ENCODE measurements at places on chromosomes 13 and 19.

DNA sequence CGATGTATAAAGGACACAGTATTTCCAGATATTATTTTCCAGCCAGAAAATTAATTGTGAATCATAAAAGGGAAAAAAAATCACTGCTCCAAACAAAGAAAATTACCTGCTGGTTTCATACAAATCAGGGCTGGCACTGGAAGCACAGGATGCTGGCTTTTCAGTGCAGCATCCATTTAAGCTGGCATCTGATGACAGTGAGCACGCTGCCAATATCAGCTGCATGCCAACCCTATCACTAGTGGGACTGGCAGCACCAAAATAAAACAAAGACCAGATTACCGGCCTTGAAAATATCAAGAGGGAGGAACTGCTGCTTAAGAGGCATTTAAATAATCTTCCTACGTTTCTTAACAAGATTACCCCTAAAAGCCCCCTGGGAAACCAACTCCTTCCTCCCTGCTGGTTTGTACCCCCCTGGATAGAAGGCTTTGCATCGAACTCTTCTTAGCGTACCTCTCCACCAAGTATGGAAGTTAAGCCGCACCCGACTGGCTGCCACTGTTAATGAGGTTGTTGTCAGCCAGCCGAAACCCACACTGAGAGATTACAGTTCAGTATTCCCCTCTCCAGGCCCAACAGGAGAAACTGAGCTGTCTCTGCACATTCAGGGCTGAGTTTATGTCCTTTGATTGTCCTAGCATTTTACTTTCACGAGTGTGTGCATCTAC is 257.8 kb downstream of the EFNB2 start:
- DNase-seq, result no peak

- no peak for DNase-seq
Measured at GRCh38 chr19:47433121-47433520, 13.8 kb upstream of the MEIS3 start.

GRCh38 chr13:73177916-73178565 is 119.2 kb downstream of the KLF5 start:
- no peak for DNase-seq

GRCh38 chr13:43157796-43158195 is 134.4 kb downstream of the DNAJC15 start:
- no peak for DNase-seq

DNA sequence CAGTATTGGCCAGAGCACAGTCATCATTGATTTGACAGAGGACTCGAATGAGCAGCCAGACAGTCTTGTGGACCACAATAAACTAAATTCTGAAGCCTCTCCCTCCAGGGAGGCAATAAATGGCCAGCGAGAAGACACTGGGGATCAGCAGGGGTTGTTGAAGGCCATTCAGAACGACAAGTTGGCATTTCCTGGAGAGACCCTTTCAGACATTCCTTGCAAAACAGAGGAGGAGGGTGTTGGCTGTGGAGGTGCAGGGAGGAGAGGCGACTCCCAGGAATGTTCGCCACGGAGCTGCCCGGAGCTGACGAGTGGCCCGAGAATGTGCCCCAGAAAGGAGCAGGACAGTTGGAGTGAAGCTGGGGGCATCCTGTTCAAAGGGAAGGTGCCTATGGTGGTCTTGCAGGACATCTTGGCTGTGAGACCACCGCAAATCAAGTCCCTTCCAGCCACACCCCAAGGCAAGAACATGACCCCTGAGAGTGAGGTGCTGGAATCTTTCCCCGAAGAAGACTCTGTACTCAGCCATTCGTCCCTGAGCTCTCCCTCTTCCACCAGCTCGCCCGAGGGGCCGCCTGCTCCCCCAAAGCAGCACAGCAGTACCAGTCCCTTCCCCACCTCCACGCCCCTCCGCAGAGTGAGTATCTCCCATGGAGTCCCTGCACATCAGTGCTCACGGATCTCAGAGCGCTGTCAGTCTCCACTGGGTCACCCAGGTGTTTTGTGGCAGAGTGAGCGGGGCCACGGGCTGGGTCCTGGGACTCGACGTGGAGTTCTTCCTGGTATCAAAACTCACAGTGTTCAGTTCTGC is 6.9 kb downstream of the CHAF1A start:
- DNase-seq, result no peak

DNA sequence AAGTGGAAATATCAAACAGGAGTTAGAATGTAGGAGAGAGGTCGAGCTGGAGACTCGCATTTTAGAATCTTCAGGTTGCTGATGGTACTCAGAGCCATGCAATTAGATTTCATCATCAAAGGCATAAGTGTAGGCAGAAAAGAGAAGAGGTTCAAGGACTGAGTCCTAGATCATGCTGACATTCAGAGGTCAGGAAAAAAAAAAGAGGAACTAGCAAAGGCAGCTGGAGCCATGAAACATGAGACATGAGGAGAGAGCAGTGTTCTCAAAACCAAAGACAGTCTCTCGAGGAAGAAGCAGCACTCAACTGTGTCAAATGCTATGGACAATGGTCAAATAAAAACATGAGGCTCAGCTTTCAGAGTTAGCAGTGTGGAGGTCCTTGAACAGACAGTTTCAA is 12.4 kb upstream of the TPP2 start:
- no peak for DNase-seq

GRCh38 chr13:98665638-98665995 is 86.9 kb downstream of the SLC15A1 start:
- DNase-seq, result no peak

DNA sequence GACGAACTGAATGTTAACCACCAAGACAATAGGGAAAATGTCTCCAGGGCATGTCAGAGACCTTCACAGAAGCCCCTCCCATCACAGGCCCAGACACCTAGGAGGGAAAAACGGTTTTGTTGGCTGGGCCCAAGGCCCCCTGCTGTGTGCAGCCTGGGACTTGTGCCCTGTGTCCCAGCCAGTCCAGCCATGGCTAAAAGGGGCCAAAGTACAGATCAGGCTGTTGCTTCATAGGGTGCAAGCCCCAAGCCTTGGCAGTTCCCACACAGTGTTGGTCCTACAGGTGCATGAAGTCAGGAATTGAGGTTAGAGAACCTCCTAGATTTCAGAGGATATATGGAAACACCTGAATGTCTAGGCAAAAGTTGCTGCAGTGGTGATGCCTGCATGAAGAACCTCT is 428.7 kb downstream of the SUCLA2 start:
- no peak for DNase-seq

DNA sequence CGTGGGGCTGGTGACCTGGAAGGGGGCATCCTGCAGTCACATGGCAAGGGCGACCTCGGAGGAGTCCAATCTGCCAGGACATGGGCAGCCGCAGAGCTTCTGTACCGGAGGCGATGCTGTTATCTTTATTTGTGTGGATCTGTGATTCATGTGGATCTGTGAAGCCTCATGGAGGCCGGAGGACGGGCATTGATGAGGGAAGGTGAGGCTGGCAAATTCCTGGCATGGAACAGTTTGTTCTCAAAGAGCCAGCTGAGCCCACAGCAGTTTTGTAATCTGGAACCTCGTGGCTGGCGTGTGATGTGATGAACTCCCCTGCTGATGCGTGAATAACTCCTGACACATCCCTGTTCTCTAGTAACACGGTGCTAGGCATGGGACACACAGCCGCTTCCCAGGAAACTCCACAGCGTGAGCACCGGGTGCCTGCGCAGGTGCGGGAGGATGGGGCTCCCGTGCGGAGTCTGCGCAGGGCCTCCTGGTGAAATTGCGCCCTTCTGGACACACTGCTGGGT is 40.4 kb downstream of the ATP11A start:
- DNase-seq, result no peak

DNA sequence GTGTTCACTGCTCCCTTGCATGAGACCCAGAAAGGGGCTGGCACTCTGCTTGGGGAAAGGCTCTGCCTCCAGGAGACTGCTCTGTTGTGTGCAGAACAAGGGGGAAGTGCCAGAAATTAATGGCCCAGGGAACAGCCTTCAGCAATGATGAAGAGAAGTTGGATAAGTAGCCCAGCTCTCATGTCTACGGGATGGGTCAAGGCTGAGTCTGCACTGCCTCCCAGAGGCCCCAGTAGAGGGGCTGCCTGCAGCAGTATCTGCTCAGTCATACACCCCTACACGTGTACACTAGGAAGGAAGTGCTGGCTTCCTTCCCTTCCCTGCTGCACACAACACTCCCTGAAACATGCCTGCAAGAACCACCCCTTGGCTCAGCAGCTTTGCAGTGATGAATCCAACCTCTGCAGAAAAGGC is 54.6 kb upstream of the URI1 start:
- DNase-seq, result no peak

DNA sequence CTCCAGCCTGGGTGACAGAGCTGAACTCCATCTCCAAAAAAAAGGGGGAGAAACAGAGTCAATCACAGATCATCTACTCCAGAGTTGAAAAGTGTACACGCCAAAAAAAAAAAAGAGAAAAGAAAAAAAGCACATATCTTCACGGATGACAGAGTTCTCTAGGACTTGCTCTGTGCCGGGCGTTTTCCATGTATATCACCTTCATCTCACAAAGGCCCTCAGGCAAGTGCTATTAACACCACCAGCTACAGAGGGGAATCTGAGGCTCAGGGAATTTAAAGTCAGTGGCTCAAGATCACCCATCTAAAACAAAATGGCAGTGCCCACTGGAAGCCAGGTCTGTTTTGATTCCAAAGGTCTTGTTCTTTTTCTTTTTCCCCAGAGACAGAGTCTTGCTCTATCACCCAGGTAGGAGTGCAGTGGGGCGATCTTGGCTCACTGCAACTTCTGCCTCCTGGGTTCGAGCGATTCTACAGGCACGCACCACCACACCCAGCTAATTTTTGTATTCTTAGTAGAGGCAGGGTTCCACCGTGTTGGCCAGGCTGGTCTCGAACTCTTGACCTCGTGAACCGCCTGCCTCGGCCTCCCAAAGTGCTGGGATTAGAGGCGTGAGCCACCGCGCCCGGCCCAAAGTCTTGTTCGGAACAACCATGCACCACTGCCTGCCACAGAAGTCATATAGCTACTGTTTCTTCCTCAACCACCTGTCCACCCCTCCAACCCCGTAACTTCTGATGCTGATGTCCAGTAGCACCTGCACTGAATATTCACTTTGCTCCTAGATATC is 42.2 kb downstream of the SAE1 start:
- no peak for DNase-seq

- no peak for DNase-seq
Measured at GRCh38 chr13:32446773-32447465, 19.0 kb upstream of the N4BP2L1 start.

DNA sequence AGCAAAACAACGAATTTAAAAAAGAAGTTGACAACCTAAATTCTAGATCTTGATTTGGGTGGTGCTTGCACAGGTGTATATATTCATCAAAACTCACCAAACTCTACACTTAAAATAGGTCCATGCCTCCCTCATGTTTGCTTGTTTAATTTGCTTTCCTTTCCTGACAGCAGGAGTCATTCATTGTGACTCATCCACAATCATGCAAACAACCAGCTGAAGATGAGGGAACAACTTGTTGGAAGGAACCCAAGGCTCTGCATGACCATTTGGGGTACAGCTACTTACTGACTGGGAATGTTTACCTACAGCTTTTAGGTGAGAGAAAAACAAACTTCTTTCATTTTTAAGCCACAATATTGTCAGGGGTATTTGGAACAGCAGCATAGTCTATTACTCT is 96.6 kb downstream of the RXFP2 start:
- no peak for DNase-seq

DNA sequence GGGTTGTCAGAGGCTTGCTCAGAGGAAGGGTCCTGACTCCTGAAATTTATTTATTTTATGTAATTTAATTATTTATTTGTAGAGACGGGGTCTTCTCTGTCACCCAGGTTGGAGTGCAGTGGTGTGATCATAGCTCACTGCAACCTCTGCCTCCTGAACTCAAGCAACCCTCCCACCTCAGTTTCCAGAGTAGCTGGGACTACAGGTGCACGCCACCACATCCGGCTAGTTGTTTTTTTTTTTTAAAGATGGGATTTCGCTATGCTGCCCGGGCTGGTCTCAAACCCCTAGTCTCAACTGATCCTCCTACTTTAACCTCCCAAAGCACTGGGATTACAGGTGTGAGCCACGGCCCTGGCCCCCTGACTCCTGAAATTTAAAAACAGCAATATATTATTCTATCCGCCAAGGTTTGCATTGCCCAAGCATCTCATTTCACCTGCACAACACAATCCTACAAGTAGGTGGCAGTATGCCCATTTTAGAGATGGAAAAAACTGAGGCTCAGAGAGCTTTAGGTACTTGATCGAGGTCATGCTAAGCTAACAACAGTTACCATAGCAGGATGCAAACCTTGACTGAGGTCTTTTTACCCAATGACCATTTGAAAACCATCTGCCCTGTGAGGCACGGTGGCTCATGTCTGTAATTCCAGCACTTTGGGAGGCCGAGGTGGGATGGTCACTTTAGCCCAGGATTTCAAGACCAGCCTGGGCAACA is 18.1 kb downstream of the ARHGEF18 start:
- DNase-seq, result peak; percentile 57

- DNase-seq, result peak; percentile 28
Measured at GRCh38 chr13:74230984-74231501, 96.8 kb upstream of the KLF12 start.

Data from activated CD8-positive, alpha-beta T cell treated with anti-CD3 and anti-CD28 coated beads for 36 hours (primary cell).